ENCODE measurements at places on chromosomes 12 and 14. TPM values are rescaled to one million over a fixed set of nuclear protein-coding genes. Genes with fewer than 3 reads are reported as not detected.

- DNase-seq, result no peak
These were observed 159.2 kb downstream of the MYRFL start for GRCh38 chr12:69984241-69984640.

Gene PSMB11
- not detected for total RNA-seq

Gene CCDC196
- not detected for total RNA-seq

Gene KIF26A
- total RNA-seq, result 0.39 TPM

GRCh38 chr12:116455540-116456329 is 103.4 kb upstream of the MAP1LC3B2 start:
- peak; percentile 83 for DNase-seq

GRCh38 chr14:100285021-100285912 is 21.0 kb downstream of the SLC25A29 start:
- peak; percentile 57 for DNase-seq

Gene BCAT1
- total RNA-seq, result 0.12 TPM

Gene NID2
- total RNA-seq, result not detected

DNA sequence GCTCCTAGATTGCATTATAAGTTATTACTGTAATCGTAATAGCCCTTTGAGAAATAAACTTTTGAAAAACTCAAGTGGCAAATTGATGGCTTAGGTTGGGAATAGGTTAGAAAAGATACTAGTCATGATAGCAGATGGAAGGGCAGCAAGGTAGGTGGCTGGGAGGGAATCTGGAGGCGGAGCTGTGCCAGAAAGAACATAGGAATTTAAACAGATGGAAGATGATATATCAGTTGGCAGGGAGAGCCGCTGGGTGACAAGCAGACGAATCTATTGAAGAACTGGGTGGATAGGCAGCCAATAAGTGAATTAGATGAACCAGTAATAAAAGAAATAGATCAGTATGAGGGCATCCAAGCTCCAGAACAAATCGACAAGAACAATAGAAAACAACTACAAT is 142.1 kb downstream of the CNTN1 start:
- no peak for DNase-seq

Gene CLEC14A
- not detected for total RNA-seq

GRCh38 chr12:127311720-127312364 is 955.1 kb upstream of the TMEM132C start:
- no peak for DNase-seq

GRCh38 chr14:32657081-32657480 is 281.6 kb upstream of the NPAS3 start:
- peak; percentile 84 for DNase-seq

Gene NANOG
- not detected for total RNA-seq

Gene LRRK2
- total RNA-seq, result 4.5 TPM

GRCh38 chr12:95096852-95097251 is 23.4 kb upstream of the NR2C1 start:
- DNase-seq, result no peak

DNA sequence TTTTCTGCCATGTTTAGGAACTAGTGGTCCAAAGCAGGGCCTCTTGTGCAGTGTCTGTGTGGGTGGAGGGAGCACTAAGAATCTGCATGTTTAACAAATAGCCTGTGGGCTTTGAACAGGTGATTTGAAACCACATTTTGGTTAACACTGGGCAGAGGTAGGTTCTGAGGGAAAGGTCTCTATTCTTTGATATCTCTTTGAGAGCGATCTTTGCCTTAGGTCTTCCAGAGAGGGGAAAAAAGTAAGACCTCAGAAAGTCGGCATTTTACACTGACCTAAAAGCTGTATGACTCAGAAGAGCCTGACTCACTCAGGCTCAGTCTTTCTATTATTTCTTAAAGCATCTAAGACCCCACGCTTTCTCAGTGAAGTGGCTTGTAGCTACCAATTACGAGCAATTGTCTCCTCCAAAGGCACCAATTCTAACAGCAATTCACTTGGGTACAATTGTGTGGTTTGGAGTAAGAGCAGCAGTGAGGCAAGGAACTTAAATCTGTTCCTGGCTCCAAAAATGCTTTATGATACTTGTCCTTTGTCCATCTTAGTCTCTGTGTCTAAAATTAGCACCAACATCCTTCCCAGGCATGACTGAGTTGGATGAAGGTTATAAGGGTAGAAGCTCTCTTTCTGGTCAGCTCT is 8.8 kb downstream of the EIF2B2 start:
- peak; percentile 33 for DNase-seq

Gene NELL2
- not detected for total RNA-seq

All from MCF 10A (cell line).